ENCODE measurements at places on chromosomes 1 and 21.

- DNase-seq, result no peak
Observed at GRCh38 chr1:48540587-48540986, 68.6 kb upstream of the SPATA6 start.

DNA sequence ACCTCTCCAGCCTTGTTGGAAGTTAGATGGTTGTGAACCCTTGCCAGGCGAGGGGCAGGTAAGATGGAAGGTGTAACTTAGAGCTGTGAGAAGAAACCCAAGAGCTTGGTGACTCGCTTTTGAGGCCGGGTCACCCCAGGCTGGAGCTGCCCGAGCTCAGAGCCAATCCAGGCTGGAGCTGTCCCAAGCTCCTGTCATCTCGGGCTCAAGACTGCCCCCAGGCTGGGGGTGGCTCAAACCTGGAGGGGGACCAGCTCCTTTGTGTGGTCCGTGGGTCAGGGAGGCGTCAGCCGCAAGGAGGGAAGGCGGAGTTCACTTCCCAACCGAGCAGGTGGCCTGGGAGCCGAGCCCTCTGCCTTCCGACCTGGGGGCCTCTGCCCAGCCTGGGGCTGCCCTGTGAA is 2.0 kb downstream of the HUNK start:
- no peak for DNase-seq

GRCh38 chr1:4048076-4048475 is 148.0 kb upstream of the C1orf174 start:
- DNase-seq, result no peak

DNA sequence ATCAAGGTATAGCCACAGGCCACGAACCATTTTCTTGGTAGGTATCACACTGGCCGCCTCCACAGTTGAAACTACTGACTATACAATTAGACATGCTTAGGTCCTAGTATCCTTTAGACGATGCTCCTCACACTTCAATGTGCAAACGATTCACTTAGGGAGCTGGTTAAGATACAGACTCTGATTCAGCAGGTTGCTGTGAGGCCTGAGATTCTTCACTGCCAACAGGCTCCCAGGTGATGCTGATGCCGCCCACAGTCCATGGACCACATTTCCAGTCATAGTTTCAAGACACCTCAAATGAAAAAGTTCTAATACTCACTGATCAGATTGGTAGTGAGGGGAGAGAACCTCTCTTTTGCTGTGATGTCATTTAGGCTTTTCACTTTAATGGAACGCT is 6.8 kb downstream of the ATP5PO start:
- no peak for DNase-seq

DNA sequence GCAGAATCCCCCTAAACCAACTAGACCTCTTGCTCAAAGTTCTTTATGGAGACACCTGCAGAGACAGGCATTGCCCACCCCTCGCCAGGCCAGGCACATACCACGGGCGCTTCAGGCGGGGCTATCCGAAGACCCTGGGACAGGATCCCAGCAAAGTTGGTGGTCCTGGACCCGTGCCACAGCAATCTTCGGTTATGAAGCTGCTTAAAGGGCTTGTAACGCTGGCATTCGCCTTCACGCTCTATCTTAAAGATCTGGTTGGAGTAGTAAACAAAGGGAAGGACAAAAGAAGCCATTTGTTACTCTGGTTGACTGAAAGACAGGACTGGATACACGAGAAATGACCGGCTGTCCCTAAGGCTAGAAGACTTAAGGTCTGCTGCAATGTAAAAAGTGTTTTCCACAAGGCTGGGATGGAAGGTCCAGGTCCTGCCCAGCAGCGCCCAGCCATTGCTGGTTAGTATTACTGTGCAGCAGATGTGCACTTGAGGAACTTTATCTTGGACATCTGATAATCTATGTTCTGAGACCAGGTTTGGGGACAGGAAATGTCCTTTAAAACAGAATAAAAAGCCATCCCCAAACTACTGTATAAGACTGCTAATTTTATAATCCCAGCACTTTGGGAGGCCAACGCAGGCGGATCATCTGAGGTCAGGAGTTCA is 42.9 kb downstream of the PARP1 start:
- no peak for DNase-seq

DNA sequence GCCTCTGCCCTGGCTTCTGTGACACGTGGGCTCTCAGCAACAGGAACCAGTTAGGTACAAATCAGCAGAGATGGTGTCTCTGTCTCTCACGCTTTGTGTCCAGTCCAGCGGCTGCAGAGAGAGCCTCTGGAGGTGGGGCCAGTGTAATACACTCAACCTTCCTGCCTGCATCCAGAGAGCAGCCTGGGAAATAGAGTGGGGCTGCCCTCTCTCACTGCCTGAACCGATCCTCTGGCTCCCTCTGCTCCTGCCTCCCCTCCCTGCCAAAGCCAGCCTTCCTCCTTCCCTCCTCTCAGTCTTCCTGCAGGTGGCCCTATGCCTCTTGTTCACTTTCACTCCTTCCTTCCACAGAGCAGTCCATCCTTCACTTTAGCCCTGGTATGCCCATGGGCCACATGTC is at the start of gene ZNF648:
Gene ZNF648 (minus strand): TSS at position 119 of the 400 bp plus-strand sequence. CDS start 3,702 bp downstream, outside the sequence.
- DNase-seq, result peak; percentile 26
